IPS DF 6.9 (cell line): ENCODE measurements at places on chromosomes 5 and 9.

DNA sequence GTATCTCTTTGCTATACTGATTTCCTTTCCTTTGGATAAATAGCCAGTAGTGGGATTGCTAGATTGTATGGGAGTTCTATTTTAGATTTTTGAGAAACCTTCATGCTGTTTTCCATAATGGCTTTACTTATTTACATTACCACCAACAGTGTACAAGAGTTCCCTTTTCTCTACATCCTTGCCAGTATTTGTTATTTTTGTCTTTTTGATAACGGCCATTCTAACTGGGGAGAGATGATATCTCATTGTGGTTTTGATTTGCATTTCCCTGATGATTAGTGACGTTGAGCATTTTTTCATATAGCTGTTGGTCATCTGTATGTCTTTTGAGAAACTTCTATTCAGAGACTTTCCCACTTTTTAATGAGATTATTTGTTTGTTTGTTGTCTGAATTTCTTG is 25.8 kb downstream of the NADK2 start:
- no peak for DNase-seq

DNA sequence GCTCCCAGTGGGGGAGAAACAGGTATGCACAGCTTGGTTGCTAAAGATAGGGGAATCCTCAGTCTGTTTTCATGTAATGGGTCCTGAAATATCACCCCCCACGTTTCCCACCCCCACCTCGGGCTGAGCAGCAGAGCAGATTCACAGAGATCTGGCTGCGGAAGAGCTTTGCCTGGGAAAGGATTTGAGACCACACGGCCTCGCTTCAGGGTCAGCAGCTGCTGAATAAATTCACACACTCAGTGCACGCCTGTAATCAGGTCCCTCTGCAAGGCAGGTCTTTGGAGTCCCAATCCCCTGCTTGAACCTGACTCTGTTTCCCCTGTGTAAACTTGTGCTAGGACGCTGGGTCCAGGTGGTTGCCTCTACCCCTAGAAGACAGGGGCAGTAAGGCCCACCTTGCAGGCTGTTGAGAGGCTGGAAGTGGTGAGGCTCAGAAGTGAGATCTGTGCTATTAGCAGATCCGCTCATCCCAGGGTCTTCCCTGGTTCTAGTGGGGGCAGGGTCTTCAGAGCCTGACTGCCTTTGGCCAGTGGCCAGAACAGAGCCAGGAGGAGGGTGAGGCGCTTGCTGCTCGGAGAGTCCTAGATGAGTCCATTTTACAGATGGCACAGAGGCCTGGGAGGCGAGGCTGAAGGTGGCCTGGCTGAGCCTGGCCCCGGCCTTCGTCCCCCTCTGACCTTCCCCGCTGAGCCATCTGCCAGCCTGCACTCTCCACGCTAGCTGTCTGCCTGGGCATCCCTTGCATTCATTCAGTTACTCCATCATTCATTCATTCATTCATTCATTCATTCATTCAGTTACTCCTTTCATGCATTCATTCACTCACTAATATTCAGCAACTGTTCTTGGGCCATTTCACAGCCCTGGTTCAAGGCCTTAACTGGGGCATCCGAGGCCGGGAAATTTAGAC is 16.7 kb upstream of the NEURL1B start:
- DNase-seq = no peak

GRCh38 chr5:89816038-89816437 is 593.5 kb downstream of the CETN3 start:
- no peak for DNase-seq

GRCh38 chr5:17794201-17794600 is 159.9 kb downstream of the TAF11L14 start:
- DNase-seq = no peak

- no peak for DNase-seq
These were observed 540.5 kb downstream of the KCTD16 start for GRCh38 chr5:144711172-144711571.

DNA sequence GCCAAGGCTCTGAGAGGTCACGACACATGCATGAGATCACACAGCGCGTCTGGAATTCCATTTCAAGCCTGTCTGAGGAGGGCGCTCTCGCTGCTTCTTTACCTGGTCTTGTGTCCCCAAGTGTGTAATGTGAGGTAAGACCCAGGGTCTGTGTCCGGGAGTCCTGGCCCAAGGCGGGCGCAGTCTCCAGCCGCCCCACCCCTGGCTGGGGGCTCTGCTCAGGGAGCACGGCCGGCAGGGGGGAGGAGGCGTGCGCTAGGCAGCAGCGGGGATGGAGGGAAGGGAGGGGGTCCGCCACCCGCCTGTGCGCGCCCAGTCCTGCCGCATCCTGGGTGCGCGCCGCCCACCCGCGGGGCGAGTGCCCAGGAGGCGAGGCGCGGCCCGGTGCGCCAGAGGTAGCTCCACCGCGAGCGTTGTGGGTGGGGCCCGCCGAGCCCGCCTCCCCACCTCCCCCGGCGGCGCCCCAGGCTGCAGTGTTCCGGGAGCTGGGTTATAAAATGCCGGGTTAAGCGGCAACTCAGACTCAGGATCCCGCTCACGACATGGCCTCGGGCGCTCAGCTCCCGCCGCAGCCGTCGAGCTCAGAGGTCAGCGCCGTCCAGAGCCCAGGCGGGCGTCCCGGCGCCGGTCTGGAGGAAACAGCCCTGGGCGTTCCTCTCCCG is at the start of gene CCNI2:
Gene CCNI2, plus strand, starts transcription at position 473 of the 662 bp plus-strand sequence. Its CDS starts 70 bp downstream, at position 543.
- DNase-seq = peak; percentile 81

- no peak for DNase-seq
These were observed 412.5 kb upstream of the POU5F2 start for GRCh38 chr5:94153736-94154450.

DNA sequence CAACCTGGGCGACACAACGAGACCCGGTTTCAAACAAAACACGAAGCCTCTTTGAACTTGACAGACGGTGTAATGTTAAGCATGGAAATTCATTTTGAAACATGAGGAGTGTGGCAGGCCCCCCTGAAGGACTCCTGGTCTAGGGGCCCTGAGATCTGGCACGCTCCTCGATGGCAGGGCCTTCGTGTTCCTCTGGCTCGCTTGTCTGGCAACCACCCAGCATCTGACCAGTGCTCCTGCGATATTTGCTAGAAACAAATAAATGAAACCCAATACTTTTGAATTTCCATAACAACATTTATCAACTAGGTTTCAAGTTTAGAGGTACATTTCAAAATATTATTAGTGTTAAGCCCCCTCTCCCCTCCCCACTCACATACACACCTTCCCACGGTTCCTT is 193.0 kb downstream of the ERCC6L2 start:
- no peak for DNase-seq

DNA sequence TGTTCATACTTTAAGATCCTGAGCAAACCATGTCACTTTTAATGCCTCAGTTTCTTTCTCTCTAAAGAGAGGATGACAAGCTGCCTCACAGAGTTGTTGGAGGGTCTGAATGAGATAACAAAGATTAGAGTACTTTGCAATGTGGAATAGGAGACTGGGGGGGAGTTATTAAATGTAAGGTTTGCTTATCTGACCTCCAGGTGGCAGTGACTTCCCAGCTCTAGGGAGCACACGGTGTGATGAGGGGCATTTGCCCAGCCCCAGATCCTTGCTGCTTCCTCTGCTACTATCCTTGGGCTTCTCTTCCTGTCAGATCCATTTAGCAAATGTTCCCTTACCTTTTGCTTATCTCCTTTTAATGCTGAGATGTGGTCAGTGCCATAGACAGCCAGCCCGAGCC is 30.7 kb downstream of the ENHO start:
- DNase-seq = no peak

DNA sequence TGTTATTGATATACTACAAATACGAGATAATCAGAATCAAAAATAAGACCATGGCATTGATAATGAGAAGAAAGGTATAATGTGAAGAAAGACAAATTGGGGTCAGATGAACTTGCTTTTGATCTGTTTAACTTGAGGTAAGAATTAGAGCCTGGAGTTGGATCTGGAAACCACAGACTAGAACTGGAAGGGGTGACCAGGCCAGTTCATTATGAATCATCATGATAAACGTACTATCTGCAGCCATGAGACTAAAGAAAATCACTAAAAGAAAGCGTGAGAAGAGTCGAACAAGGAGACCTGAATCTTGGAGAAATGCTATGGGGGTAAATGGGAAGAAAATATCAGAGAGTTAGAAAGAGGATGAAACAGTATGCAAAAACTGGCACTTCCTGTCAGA is 967.5 kb downstream of the NR2F1-AS1 start:
- no peak for DNase-seq

DNA sequence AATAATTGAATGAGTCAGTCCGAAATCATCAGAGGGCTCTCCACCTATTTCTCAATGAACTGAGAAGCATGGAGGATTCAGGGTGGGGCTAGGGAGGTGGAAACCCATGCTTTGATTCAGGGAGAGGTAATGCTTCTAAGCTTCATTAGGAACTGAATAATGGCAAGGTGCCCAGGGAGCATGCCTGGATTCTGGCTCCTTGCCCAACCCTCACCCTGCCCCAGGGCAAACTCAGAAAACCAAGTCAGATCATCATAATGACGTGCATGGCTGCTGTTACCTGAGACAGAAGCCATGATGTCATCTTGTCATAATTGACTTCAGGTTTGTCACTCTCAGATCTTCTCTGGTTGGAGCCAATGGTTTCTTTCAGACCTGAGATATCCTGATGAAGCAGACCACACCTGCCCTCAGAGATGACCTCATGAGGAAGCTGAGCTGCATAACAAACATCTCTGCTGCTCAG is 199.6 kb downstream of the SYK start:
- DNase-seq = no peak

- DNase-seq = no peak
These were observed 363.2 kb downstream of the GLIS3 start for GRCh38 chr9:3936520-3937235.

- no peak for DNase-seq
These were observed 18.4 kb downstream of the FAM219A start for GRCh38 chr9:34440017-34440416.

GRCh38 chr5:113243349-113243664 is 191.5 kb downstream of the TSSK1B start:
- no peak for DNase-seq

- DNase-seq = no peak
These were observed 46.7 kb downstream of the TGFBI start for GRCh38 chr5:136075466-136075891.

DNA sequence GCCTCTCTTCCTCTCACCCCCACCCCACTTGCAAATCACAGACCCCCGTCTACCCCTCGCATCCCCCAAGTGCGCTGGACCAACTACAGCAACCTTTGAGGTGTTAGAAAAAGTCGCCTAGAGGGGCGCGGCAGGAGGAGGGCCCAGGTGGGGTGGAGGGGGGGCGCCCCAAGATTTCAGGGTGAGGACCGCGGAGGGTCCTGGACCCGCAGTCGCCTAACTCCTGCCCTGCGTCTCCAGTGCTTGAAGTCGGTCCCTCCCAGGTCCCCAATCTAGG is 379 bp upstream of the EGFLAM start:
- DNase-seq = no peak

GRCh38 chr5:81537905-81538547 is 144.1 kb upstream of the ACOT12 start:
- no peak for DNase-seq

DNA sequence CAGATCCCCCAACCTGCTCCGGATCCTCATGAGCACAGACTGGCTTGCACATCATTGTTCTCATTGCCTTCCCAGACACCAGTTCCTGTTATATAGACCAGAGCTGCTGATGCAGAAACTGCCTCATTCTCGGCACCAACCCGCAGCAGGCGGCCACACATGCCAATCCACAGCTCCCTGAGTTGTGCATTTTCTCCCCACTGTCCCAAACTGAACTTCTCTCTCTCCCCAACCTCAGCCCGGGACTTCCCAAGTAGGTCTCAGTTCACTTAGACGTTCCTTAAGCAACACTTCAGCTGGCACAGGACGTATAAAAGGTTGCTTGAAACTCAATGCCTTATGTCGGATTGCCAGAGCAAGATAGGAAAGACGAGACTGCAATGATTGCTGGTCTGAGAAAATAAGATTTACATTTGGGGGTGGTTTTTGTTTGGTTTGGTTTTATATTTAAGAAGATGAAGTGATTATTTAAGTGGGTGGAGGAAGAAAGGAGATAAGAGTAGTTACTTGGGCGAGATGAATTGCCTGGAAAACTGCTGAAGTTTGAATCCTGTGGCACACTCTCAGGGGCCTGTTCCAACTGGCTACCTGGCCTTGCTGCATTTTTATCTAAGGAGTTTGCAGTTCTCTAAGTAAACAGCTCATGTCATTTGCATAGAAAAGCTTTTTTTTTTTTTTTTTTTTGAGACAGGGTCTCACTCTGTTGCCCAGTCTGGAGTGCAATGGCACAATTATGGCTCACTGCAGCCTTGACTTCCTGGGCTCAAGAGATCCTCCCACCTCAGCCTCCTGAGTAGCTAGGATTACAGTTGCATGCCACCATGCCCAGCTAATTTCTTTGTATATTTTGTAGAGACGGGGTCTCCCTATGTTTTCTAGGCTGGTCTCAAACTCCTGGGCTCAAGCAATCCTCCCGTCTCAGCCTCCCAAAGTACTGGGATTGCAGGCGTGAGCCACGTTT is 155.4 kb downstream of the GOLPH3 start:
- DNase-seq = no peak
